ENCODE measurements at places on chromosomes 2 and 18. TPM values are rescaled to one million over a fixed set of nuclear protein-coding genes. Genes with fewer than 3 reads are reported as not detected.

- no peaks in the 10 kb centered on the region for H3K4me1 ChIP-seq
- no peak overlapping the region for H3K27ac ChIP-seq
- H3K27me3 ChIP-seq: no peaks in the 10 kb centered on the region
- H3K36me3 ChIP-seq: no peaks in the 10 kb centered on the region
- H3K4me3 ChIP-seq: no peak overlapping the region
Observed at GRCh38 chr2:5507367-5507766, 184.8 kb upstream of the SOX11 start.

GRCh38 chr2:111930409-111930808 lies 32.0 kb downstream of the MERTK start:
- H3K4me1 ChIP-seq: peaks cover 15% of the 10 kb centered on the region
- H3K36me3 ChIP-seq: no peaks in the 10 kb centered on the region
- peak overlapping the region; percentile 52 for H3K27ac ChIP-seq
- no peak overlapping the region for H3K4me3 ChIP-seq

DNA sequence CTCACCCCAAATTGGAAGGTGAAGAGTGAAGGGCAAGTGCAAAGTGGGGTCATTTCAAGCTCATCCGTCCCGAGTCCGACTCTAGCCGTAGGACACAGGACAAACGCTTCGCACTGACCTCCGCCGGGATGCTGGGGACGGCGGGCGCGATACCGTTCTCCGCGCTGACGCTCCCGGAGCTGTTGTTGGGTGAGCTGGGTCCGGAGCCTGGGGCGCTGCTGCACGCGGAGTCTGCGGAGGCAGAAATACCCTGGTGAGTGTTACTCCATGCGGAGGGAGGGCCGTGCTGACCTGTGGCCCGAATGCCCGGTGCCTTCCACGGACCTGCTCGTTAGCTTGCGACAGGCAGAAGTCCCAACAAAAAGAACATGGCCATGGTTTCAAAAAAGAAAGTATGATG lies 261.3 kb downstream of the HDAC4 start:
- H3K27me3 ChIP-seq: no peaks in the 10 kb centered on the region
- peaks cover 17% of the 10 kb centered on the region for H3K4me1 ChIP-seq
- peaks cover 70% of the 10 kb centered on the region for H3K36me3 ChIP-seq
- DNase-seq: no peak
- H3K4me3 ChIP-seq: no peak overlapping the region

- peaks cover 17% of the 10 kb centered on the region for H3K36me3 ChIP-seq
- H3K4me3 ChIP-seq: peak overlapping the region; percentile 15
- peaks cover 47% of the 10 kb centered on the region for H3K4me1 ChIP-seq
- H3K27ac ChIP-seq: peak overlapping the region; percentile 34
- H3K27me3 ChIP-seq: peaks cover 50% of the 10 kb centered on the region
Observed at GRCh38 chr2:46304635-46305034, 7.4 kb downstream of the EPAS1 start.

GRCh38 chr2:157825885-157826284 lies 50.2 kb downstream of the ACVR1 start:
- DNase-seq: no peak
- no peak overlapping the region for H3K4me3 ChIP-seq
- peaks cover 34% of the 10 kb centered on the region for H3K36me3 ChIP-seq

DNA sequence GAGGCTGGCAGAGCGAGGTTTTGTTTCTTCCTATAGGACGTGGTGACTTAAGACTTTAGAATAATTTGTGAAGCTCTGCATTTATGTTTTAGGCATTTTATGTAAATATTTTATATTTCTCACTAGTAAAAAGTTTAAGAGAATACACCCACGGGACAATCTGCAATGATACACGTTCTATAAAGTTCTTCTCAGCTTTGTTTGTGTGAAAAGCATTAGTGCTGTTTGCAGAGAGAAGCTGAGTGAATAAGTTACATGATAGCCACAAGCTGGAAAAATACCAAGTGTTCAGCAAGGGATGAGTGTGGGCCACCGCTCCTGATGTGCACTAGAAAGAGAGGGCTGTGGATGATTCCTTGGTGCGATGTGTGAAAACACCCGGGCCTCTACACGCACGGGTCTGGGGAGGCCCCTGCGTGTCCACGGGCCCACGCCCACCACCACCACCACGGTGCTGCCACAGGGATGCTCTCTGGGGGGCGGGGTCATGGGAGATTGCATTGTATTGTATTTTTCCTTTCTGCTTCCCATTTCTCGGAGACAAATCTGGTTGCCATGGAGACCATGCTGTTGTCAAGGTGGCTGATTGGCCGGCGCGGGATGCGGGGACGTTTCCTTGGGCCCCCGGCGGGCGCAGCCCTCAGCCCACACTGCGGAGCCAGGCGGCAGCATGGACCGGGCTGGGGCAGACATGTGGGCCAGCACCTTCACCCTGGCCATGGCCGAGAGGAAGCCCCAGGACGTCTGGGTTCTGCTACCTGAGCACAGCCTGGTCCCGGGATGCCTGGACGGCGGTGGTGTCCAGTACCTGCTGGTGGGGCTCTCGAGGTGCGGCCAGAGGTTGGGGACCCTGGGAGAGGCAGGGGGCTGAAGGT lies at the start of gene RTP5:
TSS of gene RTP5 (plus strand) at position 643 of the 875 bp plus-strand sequence. CDS start at position 671, 28 bp downstream.
- no peak within 1 kb of the TSS for H3K4me3 ChIP-seq
- H3K36me3 ChIP-seq: peaks cover 16% of the 10 kb centered on the region
- no peak within 1 kb of the TSS for H3K27ac ChIP-seq
- H3K4me1 ChIP-seq: peaks cover 49% of the 10 kb centered on the region
- DNase-seq: no peak
- H3K27me3 ChIP-seq: peaks cover 22% of the 10 kb centered on the region

DNA sequence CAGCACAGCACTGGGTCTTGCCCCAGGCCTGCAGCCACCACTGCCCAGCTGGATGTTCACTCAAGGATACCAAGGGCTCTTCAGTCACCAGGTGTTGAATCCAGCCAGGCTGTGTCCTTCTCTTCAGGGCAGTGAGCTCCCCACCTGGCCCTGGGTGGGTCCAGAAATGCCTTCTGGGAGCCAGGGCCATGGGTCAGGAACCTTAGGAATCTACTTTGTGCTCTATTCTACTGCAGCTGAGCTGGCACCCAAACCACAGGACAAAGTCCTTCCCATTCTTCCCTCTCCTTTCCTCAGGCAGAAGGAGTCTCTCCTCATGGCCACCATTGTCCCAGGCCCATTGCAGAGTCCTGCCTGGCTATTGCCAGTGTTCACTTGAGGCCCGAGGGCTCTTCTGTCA lies 13.0 kb downstream of the STRADB start:
- DNase-seq: no peak
- peaks cover 46% of the 10 kb centered on the region for H3K36me3 ChIP-seq
- no peak overlapping the region for H3K27ac ChIP-seq

DNA sequence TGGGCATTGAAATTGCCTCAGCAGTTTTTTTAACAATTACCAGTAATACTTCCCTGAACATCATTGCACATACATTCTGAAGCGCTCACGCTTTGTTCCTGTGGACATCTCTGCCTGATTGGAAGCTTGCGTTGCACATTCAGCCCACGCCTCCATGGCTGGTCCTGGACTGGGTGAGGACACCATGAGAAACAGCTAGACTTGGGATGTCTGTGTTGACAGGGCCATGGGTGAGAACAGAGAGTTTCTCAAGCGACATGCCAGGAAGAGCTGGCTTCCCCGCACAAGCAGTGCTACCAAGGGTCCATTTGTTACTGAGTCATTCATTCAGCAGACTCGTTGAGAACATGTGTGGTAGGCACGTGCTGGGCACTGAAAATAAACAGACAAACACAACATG lies 166.3 kb downstream of the GBX2 start:
- no peaks in the 10 kb centered on the region for H3K27me3 ChIP-seq
- no peaks in the 10 kb centered on the region for H3K36me3 ChIP-seq
- H3K27ac ChIP-seq: no peak overlapping the region
- DNase-seq: no peak
- H3K4me1 ChIP-seq: no peaks in the 10 kb centered on the region
- no peak overlapping the region for H3K4me3 ChIP-seq

GRCh38 chr18:49677762-49678413 lies 116.0 kb downstream of the LIPG start:
- no peaks in the 10 kb centered on the region for H3K4me1 ChIP-seq
- peaks cover 3% of the 10 kb centered on the region for H3K27me3 ChIP-seq
- H3K4me3 ChIP-seq: no peak overlapping the region
- H3K27ac ChIP-seq: no peak overlapping the region
- no peaks in the 10 kb centered on the region for H3K36me3 ChIP-seq
- DNase-seq: no peak

GRCh38 chr2:193895226-193895625 lies 1700.5 kb upstream of the TMEFF2 start:
- H3K27ac ChIP-seq: no peak overlapping the region
- DNase-seq: no peak
- H3K27me3 ChIP-seq: no peaks in the 10 kb centered on the region
- H3K36me3 ChIP-seq: no peaks in the 10 kb centered on the region
- H3K4me1 ChIP-seq: peaks cover 4% of the 10 kb centered on the region

DNA sequence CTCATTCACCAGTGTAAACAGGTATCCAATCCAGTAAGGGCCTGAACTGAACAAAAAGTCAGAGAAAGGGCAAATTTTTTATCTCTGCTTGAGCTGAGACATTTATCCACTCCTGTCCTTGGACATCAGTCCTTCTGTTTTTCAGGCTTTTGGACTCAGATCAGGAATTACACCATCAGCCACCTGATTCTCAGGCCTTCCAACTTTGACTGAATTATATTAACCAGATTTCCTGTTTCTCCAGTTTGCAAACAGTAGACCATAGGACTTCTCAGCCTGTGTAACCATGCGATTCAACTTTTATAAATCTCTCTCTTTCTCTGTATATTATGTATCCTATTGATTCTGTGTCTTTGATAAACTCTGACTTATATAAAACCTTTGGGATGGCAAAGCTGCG lies 289.3 kb upstream of the CDH2 start:
- DNase-seq: no peak
- H3K27ac ChIP-seq: no peak overlapping the region
- H3K4me1 ChIP-seq: no peaks in the 10 kb centered on the region
- no peak overlapping the region for H3K4me3 ChIP-seq
- no peaks in the 10 kb centered on the region for H3K27me3 ChIP-seq

DNA sequence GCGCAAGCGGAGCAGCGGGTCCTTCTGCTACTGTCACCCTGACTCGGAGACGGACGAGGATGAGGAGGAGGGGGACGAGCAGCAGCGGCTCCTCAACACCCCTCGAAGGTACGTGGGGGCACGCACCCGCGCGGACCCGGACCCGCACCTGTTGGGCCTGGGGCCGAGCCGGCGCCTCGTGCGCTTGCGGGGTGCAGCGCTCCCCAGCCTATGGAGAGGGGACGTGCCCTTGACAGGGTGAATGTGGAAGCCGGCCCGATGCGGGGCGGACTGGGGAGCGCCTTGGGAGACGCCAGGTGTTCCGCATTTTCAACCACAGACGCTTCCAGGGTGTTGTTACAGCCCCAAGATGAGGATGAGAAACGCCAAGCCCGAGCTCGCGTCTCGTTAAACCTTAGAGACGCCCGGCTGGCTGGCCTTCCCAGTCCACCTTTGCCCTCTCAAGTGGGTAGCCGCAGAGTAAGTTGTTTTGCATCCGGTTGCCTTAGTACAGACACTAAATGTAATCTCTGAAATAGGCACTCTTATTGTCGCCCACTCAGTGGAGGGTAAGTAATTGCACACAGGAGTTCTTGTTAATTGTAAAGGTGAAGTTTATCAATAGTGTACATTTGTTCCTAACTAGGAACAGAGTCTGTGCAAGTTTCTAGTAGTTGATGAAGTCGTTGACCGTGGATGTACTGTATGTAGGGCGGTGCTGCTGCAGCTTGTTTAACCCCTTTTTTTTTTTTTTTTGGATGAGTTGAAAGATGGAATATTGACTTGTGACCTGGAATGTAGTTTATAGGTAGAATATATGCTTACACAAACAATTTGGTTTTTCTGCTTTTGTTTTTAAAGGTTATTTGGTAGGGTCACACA lies 815 bp downstream of the GMCL1 start:
- H3K4me3 ChIP-seq: peak overlapping the region; percentile 85
- peak overlapping the region; percentile 93 for H3K27ac ChIP-seq
- DNase-seq: peak; percentile 64
- H3K4me1 ChIP-seq: peaks cover 58% of the 10 kb centered on the region

DNA sequence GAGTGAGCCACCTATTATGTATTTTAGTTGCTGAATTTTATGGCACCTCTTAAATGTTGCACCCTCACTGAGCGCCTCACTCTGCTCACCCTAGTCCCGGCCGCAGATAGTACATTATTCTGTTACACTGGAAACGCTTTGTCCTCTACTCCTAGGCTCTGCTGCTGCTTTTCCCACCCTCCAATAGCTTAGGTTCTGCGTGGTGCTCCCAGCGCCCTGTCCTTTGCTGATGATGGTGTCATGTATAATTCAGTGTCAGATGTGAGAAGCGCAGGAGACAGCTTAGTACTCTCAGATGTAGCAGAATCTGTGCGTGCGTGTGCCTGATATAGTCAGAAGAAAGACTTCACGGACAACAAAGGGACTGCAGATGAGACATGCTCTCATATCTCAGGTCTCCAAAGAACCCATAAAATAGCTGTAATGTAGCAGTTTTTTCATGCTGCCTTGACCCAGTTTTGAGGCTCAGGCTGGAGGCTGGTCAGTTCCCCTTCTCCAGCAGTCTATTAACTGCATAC lies 1.4 kb upstream of the REEP1 start:
- H3K4me3 ChIP-seq: no peak overlapping the region
- no peak for DNase-seq
- peaks cover 14% of the 10 kb centered on the region for H3K4me1 ChIP-seq
- no peak overlapping the region for H3K27ac ChIP-seq

- H3K36me3 ChIP-seq: peaks cover 16% of the 10 kb centered on the region
- no peak overlapping the region for H3K4me3 ChIP-seq
- no peaks in the 10 kb centered on the region for H3K27me3 ChIP-seq
- H3K4me1 ChIP-seq: peaks cover 2% of the 10 kb centered on the region
Observed at GRCh38 chr2:47062681-47063537, 92.2 kb downstream of the STPG4 start.

DNA sequence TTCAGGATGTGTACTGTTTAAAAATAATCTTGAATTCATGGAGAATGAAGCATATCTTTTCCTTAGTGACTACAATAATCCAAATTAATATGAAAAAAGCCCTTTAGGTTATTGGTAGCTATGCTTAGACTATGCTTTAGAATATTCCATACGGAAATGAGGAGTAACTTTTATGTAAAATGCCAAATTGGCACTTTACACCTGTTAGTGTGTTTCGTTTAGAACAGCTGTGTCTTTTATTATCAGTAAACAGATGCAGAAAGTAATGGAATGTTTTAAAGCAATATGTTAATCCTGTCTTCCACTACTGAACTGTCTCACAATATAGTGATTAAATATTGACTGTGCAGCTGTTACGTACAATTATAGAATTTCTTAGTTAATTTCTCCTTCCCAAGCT lies 129.6 kb downstream of the PMS1 start:
- H3K36me3 ChIP-seq: no peaks in the 10 kb centered on the region
- no peaks in the 10 kb centered on the region for H3K4me1 ChIP-seq
- H3K27me3 ChIP-seq: peaks cover 6% of the 10 kb centered on the region
- no peak overlapping the region for H3K4me3 ChIP-seq
- no peak for DNase-seq

DNA sequence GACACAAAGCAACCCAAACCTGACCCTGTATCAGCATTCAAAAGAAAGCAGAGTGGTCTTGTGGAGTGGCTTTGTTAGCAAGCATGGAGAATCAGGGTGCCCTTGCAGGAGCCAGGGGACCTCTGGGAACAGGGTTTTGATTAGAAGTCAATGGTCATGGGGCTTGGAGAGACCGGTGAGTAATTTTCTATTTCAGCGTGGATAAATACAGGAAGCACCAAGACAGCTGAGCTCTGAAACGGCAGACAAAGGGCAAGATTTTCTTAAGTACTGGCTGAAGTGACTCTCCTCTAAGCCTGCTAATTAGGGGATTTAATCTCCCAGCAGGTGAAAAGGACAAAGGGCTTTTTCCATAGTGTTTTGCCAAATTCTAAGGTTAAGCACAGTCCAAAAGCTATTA lies 78.0 kb upstream of the GAREM1 start:
- no peak for DNase-seq
- no peak overlapping the region for H3K27ac ChIP-seq
- H3K27me3 ChIP-seq: peaks cover 4% of the 10 kb centered on the region

Gene THSD7B
- total RNA-seq: not detected

Gene DHRS9
- not detected for total RNA-seq

Gene CNRIP1
- not detected for total RNA-seq

Gene SP140
- total RNA-seq: 137 TPM

Gene HMSD
- 9.6 TPM for total RNA-seq
